ENCODE measurements at places on chromosomes 5 and 9.

- peak; percentile 14 for DNase-seq
Observed at GRCh38 chr5:156534906-156535485, 208.0 kb downstream of the SGCD start.

GRCh38 chr9:113712053-113712452, 164.1 kb upstream of the ZNF618 start:
- DNase-seq, result peak; percentile 12

- no peak for DNase-seq
Observed at GRCh38 chr9:80934095-80934494, 755.3 kb downstream of the TLE1 start.

DNA sequence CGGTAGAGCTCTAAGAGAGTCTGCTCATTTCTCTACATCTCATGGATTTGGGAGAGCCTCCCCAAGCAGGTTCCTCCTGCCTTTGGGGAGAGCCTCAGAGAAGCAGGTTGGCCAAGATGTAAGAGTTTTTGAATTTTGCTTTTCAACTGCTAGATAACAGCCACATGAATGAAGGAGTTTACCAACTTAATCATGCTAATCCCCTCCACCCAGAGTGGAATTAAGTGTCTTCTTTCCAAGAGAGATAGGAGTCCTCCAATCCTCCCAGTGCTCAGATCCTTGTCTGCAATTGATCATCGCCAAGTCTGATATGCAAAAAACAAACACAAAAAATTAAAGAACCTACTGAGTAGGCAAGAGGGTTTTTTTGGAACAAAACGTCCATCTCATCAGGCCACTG, 99.4 kb upstream of the MAP3K1 start:
- no peak for DNase-seq

- DNase-seq, result no peak
Observed at GRCh38 chr5:109299557-109299956, 110.2 kb downstream of the PJA2 start.

DNA sequence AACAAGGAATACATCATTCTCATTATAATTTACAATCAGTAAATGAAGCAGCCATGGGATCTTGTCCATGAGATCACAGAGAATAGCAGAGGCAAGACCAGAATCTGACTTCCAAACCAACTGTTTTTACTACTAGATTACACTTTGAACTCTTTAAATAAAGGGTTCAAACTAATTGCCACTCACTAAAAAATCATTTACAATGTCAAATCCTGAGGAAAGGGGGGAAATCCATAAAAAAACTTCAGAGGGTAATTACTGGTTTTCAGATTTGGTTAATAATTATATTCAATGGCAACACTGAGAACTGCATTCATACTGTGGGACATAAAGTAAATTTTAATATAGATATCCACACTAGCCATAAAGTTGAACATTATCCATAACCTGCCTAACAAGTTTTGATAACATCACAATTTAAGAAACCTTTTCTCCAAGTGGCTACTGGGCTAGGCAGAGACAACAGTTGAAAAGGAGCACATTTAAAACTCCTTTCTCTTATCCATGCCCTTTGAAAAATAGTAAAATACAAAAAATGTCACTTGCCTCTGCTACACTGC, 15.9 kb downstream of the PLPP1 start:
- DNase-seq, result no peak

DNA sequence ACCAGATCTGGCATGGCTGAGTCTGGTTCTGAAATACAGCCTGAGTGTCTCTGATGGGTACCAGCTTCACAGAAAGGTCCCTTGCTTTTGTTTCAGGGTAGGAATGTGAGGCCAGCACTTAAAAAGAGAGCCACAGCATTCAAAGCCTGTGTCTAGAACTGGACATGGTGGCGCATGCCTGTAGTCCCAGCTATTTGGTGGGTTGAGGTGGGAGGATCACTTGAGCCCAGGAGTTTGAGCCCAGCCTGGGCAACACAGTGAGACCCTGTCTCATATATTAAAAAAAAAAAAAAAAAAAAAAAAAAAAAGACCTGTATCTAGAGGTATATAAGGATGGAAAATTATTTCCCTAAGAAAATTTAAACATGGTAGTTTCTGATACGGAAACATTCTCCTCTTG, 202.3 kb downstream of the GAPVD1 start:
- no peak for DNase-seq

DNA sequence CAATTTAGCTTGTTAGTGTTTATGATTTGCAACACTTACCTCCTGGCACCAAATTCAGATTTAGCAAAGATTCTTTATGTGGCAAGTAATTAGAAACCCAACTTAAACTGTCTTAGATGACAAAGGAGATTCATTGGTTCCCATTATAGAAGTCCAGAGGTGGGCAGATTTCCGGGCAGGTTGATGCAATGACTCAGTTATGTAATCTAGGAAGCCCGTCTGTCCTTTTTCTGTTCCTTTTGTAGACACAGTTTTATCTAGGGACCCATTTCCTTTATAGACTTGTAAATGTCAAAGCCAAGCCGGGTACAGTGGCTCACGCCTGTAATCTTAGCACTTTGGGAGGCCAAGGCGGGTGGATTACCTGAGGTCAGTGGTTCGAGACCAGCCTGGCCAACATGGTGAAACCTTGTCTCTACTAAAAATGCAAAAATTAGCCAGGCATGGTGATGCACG, 20.3 kb upstream of the ANKRD33B start:
- DNase-seq, result no peak

GRCh38 chr5:1485579-1486118, 38.1 kb downstream of the LPCAT1 start:
- no peak for DNase-seq

DNA sequence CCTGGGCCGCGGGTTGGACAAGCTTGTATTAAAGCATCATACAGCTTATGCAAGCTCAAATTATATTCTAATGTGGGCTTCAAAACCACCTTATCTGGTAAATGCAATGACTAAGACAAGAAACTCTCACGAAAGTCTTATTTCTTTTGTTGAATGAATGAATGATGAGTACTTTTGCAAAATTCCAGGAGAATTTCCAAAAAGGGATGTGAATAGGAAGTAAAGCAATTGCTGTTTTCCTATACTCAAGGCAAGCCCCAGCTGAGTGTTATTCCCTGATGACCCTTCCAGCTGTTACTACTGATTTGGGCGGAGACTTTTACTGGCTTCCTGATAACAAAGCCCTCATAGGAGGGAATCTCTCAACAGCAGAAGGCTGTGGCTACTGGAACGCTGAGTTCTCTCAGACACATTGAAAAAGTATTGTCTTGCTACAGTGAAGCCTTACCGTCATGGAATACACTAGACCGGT, 162.8 kb downstream of the SREK1 start:
- no peak for DNase-seq

- peak; percentile 88 for DNase-seq
Observed at GRCh38 chr9:83538172-83538889, at the start of gene FRMD3. Gene FRMD3 (minus strand): TSS chr9:83538401. CDS start chr9:83538231, 170 bp downstream.

DNA sequence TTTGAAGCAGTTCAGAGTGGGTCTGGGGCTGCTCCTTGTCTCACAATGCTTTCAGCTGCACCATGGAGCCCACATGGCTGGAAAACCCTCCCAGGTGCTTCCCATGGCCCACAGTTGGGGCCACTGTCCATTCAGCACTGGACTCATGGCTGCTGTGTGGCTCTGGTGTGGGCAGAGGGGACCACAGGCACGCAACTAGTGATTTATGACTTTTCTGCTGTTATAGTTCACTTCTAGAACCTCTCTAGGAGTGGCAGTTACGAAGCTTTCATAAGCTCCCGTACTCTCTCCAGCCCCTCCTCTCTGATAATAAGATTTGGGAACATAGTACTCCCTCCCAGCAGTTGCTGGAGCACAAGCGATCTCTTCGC, 29.0 kb downstream of the GLRA1 start:
- no peak for DNase-seq

- DNase-seq, result no peak
Observed at GRCh38 chr5:67050635-67051034, 146.0 kb downstream of the CD180 start.

DNA sequence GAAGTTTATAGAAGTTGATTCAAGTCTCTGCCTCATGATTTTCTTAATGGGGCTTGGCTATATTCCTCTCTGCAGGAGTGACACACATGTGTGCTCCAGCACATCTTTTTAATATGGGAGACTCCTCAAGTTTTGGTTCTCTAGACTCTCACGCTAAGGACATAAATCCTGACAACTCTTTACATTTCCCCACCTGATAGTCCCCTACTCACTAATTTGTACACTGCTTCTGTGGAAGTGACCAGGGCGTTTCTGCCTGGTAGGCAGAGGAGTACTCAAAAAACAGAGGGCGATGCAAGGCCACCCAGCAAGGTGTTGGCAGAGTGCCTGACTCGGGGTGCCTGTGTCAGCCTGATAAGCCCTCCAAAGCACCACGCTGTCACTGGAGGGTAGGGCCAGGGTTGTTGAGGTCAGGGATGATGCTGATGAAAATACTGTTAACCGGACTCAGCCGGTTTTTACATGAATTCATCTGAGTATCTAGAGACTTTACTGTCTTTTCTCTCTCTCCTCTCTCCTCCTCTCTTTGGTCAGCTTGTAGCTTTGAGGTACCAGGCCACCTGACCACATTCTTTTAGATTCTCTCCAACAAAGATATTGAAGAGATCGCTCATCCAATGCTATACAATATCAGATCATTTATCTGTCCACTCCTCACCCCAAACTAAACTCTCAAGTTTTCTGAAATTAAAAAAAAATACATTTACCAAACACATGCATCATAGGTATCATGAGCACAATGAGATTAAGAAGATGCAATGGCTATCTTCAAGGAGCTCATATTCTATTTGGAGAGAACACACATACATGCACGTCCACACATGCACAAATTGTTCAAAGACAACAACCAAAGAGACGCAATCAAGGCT, 205.2 kb downstream of the PIK3R1 start:
- DNase-seq, result no peak

DNA sequence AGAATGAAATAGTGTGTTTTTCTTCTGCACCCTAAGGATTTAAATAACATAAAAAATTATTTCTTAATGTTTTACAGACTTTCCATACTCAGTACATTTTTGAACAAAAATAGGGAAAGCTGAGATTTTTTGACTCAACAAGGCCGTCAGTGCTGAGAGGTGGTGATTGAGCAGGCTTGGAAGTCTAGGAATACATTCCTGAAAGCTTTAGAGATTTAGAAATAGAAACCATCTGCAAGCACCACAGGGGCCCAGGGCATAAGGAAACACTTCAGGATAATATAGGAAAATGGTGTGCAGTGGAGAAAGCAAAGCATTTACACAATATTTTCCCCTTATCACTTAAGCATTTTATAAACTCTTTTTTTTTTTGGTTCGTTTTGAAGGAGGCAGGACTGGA, 5.2 kb downstream of the BASP1 start:
- no peak for DNase-seq

GRCh38 chr5:17370651-17371050, 127.4 kb upstream of the TAF11L2 start:
- no peak for DNase-seq

GRCh38 chr9:74036549-74037231, 460.4 kb upstream of the RORB start:
- no peak for DNase-seq

- DNase-seq, result no peak
Observed at GRCh38 chr5:141484641-141485311, at the start of gene PCDHGC4. Gene PCDHGC4 (plus strand): TSS chr5:141485030. CDS start chr5:141485174, 144 bp downstream.

DNA sequence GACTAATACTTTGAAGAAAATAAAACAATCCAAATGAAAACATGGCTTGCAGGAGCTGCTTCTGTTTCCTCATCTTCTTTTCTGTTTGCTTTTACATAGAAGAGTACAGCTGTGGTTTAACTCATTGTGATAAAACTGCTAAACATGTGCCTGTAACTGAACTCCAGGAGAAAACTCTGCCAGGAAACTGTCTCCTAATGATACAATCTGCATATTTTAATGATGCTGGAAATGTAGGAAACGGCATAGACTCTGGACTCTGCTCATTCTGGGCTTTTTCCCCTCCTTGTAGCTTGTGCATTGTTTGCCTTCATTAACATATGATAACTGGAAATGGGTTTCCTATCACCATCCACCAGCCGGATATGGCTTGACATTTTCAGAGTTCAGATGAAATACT, 813.3 kb upstream of the WWC1 start:
- DNase-seq, result no peak

GRCh38 chr5:139523635-139524445, 37.3 kb upstream of the UBE2D2 start:
- no peak for DNase-seq

- no peak for DNase-seq
Observed at GRCh38 chr5:118883362-118883761, 105.0 kb downstream of the DTWD2 start.

DNA sequence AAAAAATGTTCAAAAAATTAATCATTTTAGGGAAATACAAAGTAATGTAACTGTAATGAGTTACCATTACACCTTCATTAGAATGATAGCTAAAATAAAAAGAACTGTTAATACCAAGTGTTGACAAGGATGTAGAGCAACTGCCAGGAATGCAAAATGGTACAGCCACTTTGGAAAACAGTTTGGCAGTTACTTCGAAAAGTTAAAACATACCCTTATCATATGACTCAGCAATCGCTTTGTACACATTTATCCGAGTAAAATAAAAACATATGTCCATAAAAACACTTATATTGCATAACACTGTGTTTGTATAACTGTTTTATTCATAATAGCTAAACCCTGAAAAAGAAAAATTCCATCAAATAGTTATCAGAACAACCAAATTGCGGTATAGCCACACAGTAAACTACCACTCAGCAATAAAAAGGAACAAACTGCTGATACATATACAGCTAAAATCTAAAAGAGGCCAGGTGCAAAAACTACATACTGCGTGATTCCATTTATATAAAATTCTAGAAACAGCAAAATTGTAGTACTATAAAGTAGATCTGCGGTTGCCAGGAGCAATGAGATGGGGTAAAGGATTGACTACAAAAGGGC, 61.7 kb downstream of the RFX3 start:
- peak; percentile 60 for DNase-seq

DNA sequence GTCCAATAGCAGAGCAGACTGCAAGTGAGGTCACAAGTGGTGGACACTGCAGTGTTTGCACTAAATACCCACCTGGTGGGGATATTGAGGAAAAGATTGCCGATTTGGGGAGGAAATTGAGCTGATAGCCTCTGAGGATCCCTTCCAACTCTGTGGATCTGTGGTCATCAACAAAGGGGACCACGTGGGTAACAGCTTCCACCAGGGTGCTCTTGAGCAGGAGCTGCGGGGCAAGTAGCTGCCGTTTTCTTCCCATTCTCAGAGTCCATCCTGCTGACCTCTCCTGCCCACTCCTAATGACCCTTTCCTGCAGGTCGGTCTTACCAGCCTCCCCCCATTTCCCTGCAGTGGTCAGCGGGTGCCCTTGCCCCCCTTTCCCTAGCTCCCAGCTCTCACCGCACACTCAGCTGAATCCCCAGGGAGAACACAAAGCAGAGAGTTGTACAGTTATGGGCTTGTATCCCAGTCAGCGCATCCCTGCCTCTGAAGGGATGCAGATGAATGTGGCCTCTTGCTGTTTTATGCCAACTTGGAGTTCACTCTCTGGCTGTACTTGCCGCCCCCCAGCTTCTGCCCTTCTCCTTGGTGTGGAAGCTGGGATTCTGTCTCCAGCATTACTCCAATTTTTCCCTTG, 18.0 kb downstream of the DAPK1 start:
- no peak for DNase-seq

Measured in fibroblast of gingiva (primary cell).